GM23338 (cell line): ENCODE measurements at places on chromosomes 1 and 21. TPM values are rescaled to one million over a fixed set of nuclear protein-coding genes. Genes with fewer than 3 reads are reported as not detected.

Gene SLC37A1
- 11.0 and 14.0 TPM in 2 replicates for polyA plus RNA-seq

Gene INKA2
- polyA plus RNA-seq = 2.8 and 3.7 TPM in 2 replicates

Gene CD53
- 0.70 and 0.89 TPM in 2 replicates for polyA plus RNA-seq

Gene PGLYRP3
- polyA plus RNA-seq = not detected in 2 replicates

Gene IVL
- not detected in 2 replicates for polyA plus RNA-seq

Gene IL12RB2
- 0.43 and 0.79 TPM in 2 replicates for polyA plus RNA-seq

Gene S100B
- polyA plus RNA-seq = 0.96 and 0.97 TPM in 2 replicates

Gene GNG4
- polyA plus RNA-seq = 37.9 and 40.2 TPM in 2 replicates

Gene KRTAP11-1
- not detected in 2 replicates for polyA plus RNA-seq

DNA sequence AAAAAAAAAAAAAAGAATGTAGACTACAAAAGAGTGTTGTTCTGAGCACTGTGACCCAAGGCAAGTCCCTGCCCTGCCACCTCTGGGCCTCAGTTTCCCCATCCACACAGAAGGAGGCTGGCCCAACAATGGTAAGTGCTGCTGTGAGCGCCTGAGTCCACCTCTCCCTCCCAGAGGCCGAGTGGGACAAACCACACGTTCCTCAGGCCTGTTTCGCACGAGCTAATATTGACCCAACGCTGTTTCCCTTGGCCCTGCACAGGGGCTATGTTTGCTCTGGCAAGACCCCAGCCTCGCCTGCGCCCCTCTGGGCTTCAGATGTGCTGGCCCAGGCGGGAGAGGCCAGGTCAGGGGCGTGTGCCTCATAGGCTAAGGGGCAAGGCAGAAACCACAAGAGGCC, 12.6 kb upstream of the LAPTM5 start:
- DNase-seq = no peak

GRCh38 chr21:35256468-35256988, 207.4 kb upstream of the RUNX1 start:
- no peak for DNase-seq

DNA sequence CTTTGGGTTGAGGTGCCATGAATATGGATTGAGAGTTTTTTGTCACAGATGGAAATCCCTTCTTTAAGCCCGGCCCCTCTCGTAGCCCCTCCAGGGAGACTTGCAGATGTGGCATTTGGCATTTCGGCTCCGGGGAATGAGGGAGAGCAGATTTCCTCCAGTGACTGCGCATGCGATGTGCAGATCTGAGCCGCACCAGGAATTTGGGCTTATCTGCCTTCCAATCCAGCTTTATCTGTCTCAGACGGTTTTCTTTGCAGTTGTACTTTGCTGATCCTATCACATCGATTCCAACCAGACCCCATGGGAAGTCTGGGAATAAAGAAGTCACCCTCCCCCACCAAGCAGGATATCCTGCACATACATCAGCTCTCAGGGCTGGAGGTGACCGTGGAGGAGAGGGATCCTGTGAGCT, 11.7 kb downstream of the KIF26B start:
- DNase-seq = peak; percentile 16

- no peak for DNase-seq
These were observed 296.8 kb downstream of the PBX1 start for GRCh38 chr1:164855716-164856329.

DNA sequence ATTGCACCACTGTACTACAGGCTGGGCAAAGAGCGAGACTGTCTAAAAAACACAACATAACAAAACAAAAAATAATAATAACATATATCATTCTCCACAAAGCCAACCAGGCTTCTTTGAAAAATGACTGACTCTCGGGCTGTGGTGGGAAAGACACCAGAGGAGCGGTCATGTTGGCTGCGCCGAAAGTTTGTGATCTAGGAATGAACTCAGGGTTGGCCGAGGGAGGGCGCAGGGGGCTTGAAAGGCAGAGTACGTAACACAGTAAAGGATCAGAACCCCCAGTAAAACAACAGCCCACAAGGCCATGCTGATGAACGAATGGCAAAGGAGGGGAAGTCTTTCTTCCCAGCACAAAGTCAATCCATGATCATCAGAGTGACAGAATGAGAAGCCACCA, 4.7 kb downstream of the SLC35E2B start:
- DNase-seq = no peak

DNA sequence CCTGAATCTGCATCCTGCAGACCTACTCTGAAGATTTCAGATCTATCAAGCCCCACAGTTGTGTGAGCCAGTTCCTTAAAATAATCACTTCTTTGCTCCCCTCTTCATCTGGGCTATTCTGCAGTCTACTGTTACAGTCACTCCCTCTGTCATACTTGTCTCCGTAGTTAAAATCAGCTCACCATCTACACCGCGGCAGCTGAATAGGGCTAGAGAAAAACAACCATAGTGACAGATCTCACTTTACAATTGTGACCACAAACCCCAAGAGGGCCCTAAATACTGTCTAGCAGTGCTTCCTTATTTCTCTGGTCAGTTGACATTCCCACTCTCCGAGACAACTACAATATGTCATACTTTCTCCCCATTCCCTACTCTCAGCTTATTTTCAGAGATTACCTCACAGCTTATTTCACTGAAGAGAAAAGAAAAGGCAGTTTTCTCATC, 12.9 kb downstream of the DESI2 start:
- no peak for DNase-seq

DNA sequence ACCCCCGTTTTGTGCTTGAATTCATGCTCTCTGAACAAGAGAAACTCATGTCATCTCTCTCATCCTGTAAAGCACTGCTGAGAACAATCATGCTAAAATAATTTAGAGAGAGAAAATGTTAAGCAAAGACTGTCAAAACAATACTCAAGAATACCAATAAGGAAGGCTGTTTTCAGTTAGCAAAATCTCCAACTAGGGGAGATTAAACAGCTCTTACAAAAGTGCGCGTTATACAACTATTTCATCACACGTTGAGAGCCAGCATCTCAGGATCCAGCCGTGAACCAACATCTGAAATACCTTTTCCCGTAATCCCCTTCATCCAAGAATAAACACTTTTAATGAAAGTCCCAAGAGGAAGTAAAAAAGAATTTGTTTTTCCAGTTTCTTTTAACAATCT, 44.1 kb upstream of the KCNJ15 start:
- no peak for DNase-seq

DNA sequence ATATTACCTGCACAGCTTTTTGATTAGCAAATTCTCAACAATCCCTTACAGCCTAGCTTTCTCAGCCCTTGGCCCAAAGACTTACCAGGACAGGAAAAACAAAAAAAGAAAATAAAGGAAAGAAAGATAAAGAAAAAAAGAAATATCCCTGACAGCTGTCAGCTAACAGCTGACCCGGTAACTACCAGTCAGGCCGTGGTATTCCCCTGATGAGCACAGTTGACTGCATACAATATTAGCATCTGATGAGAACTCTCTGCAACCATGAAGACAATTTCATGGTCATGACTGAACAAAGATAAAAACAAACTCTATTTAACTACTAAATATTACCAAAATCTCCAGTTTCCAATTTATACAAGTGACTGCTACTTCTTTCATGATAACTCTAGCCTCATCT, 798.8 kb downstream of the PLA2G4A start:
- DNase-seq = no peak

- DNase-seq = no peak
These were observed 78.2 kb upstream of the TENT5C start for GRCh38 chr1:117527566-117528102.

DNA sequence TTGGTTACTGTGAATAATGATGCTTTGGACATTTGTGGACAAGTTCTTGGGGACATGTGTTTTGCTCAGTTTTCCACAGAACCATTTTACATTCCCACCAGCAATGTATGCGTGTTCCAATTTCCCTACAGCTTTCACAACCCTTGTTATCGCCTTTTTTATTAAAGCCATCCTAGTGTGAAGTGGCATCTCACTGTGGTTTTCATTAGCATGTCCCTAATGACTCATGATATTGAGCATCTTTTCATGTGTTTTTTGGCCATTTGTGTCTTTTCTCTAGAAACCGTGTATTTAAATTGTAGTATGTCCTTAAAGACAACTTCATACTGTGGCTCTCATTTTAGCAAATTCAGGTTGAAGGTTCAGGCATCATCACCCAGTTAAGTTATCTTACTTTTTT, 132.1 kb downstream of the TGFBR3 start:
- no peak for DNase-seq

- DNase-seq = no peak
These were observed 53.0 kb downstream of the SLC45A1 start for GRCh38 chr1:8370905-8371315.

DNA sequence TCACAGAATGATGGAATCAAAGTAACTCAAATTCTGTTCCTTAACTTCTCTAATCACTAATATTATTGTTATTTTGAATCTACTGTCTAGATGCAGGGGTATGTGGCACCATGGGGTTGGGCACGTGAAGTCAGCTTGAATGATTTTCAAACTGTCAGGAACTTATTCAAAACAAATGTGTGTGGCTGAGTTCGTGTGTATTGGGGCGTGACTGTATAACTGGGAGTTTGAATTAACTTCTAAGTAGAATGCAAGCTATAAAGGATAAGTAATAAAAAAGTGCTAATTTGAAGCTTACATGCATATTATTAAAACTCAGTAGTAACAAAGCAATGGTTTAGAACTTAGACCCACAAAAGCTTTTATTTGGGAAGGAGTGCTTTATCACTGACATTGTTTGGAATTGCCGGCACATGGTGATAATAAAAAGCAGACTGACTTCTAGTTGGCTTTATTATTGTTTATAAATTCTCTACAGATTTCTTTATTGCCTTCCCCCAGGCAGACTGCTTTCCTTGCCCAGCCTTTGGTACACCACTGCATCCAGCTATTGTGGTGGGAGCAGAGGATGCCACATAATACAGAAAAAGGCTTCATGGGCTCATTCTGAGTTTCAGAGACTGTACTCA, 84.3 kb downstream of the TENT5C start:
- DNase-seq = no peak

DNA sequence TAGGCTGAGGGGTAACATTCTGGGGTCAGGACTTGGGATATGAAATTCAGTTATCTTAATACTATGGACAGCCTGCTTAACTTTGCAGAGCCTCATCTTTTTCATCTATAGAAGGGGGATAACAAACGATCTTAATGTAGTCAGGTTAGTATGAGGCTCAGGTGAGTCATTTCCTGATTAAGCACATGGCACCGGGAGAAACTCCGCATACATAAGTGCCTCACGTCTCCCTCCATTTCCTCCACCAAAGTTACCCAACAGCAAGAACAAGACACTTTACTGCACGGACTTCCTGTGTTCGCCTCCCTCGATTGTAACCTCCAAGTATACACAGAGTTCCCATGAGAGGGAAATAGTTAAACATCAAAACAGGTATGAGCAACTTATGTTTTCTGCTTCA, 112.7 kb upstream of the COA6 start:
- DNase-seq = no peak

DNA sequence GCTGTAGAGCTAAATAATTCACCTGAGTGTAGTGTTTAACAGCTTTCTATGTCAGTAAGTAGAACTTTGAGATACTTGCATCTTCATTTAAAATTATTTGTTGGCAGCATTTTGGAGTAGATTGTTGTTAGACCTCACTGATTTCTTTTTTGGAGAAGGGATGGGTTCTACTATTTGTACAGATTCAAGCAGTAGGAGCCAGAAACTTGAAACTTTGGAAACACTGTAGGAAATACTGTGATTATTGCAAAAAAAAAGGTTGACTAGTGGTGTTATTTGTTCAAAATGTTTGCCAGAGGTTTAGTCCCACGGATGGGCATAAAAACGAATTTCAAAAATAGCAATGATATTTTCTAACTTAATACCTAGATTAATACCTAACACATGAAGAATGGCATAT, 102.7 kb downstream of the ATF6 start:
- DNase-seq = no peak

GRCh38 chr1:6496890-6497214, 5.4 kb upstream of the PLEKHG5 start:
- DNase-seq = no peak

DNA sequence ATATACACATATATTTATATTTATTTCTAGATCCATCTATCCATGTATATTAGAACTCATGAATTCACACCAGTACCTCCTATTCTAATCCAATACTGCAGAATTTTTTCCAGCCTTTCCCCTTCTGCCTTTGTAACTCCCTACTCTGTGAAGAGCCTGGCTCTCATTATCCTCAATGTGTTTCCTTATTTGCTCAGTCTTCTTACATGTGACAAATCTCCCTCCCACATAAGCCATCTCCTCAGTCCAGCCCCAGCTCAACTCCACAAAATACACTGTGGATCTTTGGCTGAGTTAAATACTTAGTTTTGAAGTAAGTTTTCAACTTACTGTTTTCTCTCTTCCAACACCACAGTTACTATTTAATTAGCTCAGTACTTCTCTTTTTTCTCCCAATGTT, 45.7 kb downstream of the ATP5PO start:
- DNase-seq = no peak

GRCh38 chr1:206833801-206834200, 31.6 kb upstream of the IL20 start:
- no peak for DNase-seq

DNA sequence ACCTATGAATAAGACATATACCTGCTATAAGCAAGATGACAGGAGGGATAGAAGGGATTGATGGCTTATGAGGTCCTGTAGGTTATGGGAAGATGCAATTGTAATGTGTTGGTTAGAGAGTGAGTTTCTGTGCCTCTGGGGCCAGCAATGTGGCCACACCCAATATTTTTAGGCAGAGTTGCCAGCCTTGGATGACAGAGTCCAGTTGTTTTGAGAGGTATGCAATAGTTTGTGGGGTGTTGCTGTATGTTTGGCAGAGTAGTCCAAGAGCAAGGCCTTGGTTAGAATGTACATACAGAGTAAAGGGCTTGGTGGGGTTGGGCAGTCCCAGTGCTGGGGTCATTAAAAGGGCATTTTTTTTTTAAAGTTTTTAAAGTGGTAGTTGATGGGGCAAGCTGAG, 36.6 kb upstream of the PLA2G5 start:
- DNase-seq = no peak

DNA sequence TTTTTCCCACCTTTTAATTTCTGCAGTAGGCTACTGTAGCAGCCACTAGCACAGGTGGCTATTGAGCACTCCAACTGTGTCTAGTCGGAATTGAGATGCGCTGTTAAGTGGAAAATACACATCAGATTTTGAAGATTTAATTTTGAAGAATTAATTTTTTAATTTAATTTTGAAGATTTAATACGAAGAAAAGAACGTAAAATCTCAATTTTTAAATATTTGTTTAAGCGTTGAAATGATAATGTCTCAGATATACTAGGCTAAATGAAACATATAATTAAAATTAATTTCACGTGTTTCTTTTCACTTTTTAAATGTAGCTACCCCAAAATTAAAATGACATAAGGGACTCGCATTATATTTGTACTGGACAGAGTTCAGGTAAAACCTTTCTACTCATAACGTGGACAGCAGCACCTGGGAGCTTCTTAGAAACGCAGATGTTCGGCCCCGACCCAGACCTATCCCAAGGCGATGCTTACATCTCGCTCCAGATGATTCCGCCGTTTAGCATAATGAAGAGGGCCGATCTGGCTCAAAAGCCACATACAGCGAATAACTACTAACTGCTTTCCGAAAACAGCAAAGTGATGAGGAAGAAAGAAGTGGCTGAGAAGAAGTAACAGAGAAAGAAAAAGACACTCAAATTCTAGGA, 717 bp downstream of the CRYZL1 start:
- peak; percentile 53 for DNase-seq
